ENCODE measurements at places on chromosomes 2 and 18.

DNA sequence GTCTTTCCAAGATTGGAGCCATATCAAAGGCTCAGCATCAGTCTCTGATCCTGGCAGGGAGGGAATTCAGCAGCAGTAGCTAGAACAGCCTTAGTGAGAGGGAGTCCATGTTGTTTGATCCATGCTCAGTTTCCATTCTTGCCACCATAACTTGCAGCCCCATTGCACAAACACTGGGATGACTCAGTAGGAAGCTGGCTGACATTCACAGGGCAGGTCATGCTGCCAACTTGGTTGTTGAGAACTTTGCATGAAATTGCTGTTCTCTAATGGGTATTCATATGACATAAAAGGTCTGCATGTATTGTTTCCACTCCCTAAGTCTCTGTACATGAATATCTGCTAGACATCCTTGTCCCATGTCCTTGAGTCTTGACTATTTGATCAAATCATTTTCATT, 29.9 kb upstream of the STAT4 start:
- DNase-seq: no peak

DNA sequence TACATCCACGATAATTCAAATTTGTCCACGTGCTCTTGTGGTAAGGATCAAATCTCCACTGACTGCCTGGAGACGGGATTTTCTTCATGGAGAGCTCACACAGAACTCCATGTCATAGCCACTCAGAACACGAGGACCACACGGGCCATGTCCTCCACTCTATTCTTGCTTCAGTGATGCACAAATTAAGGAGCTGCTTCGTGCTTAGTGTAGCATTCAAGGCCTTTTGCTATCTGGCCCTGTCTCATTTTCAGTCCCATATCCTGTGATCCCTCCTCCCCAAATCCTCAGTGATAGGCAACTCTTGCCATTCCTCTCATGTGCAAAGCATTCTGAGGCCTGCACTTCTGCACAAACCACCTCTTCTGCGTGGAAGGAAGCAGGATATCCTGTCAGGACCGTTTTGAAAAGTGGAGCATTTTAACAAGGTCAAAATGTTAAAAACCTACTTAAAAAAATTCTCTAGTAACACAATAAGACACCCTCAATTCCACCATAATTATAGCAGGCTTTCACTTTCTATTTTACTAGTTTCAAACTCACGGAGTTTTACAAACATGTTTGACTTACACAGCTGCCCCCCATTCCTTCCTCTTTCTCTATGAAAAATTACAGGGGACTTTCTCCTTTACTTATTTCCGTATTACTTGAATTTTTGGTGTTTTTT, 35.2 kb downstream of the ST3GAL5 start:
- DNase-seq: no peak

DNA sequence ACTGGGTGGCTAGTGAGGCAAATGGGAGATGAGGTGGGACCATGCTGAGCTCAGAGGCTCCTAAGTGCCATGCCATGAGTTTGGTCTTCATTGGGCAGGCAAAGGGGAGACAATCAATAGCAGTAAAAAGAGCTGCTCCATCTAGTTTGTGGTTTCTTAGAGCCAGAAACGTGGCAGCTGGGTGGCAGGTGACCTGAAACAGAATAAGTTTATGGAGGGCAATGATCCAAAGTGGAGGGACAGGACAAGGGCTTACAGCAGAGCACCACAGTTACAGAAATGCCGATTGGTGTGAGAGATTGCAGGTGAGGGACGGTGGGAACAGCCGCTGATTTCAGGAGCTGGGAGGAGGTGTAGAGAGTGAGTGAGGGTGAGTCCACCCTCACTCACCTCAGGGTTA, 237.0 kb downstream of the LPIN1 start:
- DNase-seq: no peak

DNA sequence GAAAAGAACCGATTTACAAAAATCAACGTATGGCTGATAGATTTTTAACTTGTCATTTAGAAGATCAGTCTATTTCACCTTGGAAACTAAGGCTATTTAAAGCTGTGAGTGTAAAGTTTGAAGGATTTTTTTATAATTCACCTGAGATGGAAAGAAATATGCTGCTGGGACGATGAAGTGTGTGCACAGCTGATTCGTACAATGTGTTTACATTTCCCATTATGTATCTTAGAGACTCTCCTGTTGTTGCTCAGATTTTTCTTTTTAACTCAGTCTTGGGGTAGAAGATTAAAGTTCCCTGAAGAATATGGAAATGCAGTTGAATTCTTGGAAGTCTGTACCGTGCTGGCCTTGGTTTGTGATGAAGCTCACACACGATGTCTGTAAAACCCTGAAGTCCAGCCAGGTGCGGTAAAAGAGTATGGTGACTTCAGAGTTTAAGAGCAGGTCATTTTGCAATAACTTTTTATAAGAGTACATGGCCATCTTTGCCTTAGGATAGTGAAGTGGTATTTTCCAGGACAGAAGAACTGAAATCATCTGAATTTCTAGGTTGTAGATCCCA, 250.1 kb downstream of the PRKCE start:
- DNase-seq: no peak

GRCh38 chr18:46318356-46318755, 214.2 kb downstream of the HAUS1 start:
- DNase-seq: no peak

DNA sequence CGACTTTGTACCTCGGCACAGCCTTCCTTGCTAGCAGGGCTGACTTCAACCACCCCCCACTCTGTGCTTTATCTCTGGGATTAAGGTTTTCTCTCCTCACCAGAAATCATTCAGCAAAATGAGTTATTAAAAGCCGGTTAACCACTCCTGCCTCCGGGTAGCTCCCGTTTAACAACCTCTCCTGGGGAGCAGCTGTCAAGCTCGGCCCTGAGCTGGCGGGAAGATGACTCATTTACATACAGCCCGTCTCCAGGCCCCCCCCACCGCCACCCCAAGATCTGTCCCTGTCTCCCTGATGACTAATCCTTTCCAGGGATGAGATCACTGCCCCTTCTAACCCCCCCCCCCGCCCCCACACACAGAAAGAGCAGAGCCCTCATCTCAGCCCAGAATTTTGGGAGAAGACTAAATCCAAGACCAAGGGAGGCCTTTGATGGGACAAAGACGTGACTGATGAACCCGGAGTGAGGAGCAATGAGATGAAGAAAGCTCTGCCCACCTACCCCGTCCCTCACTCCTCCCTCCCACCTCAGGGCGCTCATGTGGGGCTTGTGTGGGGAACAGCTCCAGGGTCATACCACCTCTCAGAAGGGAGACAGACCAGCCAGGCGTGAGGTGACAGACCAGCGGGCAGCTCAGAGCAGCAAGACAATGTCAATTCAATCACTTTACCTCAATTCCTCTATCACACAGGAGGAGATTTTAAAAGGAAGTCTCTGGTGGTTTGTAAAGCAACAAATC, 131.4 kb downstream of the MSH2 start:
- no peak for DNase-seq

GRCh38 chr2:160670618-160671017, 177.0 kb upstream of the RBMS1 start:
- no peak for DNase-seq

- DNase-seq: no peak
Measured at GRCh38 chr2:7621018-7621814, 704.0 kb downstream of the RNF144A start.

DNA sequence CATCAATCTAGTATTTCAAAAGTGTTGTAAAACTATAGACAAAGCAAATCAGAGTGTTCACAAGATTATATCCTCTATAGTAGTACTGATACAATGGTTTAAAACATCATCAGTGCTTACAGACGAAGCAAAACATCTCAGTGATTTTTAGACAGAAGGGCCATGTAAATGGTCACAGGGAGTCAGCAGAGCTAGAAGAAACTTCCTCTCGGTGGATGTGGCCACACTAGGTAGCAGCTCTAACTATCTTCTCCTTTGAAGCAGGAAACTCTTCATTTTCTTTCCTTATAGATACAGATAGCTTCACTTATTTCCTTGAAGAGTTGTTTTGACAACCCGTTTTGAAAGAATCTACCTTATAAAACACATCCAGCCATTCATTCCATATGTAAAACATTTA, 80.4 kb upstream of the CD226 start:
- DNase-seq: no peak

GRCh38 chr18:70074116-70074515, 126.4 kb upstream of the CD226 start:
- no peak for DNase-seq

- DNase-seq: no peak
Measured at GRCh38 chr2:225030203-225030602, 12.1 kb downstream of the DOCK10 start.

- no peak for DNase-seq
Measured at GRCh38 chr18:79416022-79416676, 20.4 kb downstream of the NFATC1 start.

GRCh38 chr2:46826569-46827245, 88.9 kb downstream of the MCFD2 start:
- DNase-seq: no peak

DNA sequence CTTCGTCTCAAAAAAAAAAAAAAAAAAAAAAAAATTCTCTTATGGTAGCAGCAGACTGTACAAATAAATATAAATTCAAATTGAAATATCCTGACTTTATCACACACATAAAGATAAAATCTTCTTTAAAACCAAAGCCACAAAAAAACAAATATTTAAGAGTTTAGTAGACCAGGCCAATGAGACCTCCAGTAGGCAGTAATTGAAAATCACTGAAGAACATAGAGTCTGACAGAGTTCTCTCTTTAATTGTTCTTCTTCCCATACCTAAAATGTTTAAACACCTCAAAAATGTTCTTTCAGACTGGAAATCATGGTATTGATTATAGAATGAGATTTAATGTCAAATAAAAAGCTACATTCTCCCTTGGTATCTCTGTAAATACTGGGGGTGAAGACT, 20.8 kb downstream of the PRPF40A start:
- no peak for DNase-seq

GRCh38 chr2:178860551-178860950, 53.3 kb upstream of the TTN start:
- no peak for DNase-seq

DNA sequence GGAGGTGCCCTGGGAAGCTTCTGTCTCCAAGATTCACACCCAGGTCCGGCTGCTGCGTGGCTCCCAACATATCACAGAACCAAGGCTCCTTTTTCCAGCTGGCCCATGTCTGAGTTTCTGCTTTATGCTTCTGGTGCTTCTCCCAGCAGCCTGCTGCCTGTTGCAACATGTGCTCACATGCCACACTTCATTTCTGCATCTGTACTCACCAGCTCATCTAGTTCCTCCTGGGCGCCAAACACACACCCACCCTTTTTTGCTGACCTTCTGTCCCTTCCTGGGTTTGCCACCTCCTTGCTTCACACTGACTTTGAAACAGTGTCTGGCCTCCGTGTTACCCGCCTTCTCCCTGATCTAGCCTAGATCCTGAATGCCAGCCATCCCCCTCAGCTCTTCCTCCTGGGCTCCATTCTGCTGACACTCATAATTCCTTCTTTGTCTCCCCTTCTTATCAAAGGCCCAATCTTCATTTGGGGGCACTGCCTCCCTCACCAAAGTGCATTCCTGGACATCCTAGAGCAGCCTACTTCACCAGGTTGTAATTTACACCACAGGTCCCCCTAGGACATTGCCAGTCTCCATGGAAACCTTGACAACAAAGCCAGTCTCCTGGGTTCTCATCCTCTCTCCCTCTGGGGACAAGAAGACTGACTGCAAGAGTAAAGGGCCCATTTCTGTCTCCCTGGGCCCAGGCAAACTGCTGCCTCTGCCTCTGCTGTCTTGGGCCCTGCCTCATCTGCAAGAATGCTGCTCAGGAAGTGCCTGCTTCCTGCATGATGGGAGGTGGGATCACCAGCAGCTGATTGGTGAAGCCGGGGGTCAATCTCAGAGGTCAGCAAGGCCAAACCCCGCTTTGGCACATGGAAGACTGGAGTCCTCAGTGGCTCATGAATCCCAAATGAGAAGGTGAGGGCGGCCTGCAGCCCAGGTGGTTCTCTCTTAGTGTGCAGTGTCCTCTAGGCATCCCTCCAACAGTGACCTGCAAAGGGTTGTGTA, 13.9 kb upstream of the PROM2 start:
- no peak for DNase-seq

DNA sequence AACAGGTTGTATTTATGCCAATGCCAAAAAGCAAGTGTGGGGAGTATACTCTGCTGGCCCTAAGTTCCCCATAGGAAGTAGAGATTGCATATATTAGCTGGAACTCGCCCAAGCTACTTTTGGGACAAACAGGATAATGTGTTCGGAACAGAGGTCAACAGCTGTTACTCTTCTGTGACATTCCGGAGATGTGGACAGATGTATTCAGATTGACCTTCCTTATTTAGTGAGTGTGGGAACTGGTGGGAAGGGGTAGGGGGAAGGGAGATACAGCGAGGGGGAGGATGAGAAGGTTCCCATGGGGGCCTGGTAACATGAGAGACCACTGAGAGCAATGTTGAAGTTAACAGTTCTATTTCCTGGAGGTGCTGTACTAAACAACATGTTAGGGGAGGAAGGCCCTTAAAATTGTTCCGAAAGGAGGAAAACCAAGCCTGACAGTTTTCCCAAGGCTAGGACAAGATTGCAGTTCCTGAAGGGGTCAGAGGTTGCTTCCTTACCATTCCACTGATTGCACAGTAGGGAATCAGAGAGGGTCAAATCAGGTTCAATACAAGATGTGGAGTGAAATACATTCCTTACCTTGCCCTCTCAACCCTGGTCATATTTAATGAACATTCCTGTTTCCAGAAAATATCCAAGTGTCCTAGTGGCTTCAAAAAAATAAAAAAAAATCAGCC, 14.3 kb upstream of the CD28 start:
- no peak for DNase-seq

GRCh38 chr2:232255033-232255432, 123.5 kb upstream of the ALPP start:
- DNase-seq: no peak

DNA sequence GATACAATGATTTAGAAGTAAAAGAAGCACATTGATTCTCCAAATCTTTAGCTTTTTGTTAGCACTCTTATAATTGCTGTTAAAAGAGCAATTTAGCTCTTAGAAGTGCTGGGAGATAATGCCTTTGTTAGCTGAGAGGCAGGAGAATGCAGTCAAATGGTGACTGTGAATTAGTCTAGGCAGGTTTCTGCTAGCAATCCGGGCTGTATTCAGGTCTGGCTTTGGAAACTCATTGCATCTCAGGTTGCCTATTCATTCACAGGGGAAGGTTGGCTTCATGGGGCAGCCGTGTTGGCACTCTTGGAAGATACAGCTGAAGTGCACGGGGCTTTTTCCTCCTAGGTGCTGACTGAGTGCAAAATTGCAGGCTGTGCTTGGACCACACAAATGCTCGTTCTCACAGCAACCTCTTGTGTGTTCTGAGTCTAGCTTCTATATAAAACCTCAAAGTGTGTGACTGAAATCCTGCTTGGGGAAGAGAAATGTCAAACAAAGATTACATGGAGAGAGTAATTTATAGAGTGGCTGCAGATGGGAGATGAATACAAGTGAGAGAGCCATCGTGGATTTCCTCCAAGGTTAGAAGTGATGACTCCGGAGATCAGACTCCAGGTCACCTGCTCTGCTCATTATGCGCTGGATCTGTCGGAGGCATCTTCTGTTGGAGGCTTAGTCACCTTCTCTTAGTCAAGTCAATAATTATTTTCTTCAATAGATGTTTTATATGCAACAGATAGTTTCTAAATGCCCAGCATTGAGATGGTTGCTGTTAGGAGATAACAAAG, 167.8 kb downstream of the PMAIP1 start:
- no peak for DNase-seq

- DNase-seq: no peak
Measured at GRCh38 chr2:213751446-213751845, 467.2 kb downstream of the SPAG16 start.
